SHP77 (cell line): ENCODE measurements at places on chromosomes 6 and 20.

DNA sequence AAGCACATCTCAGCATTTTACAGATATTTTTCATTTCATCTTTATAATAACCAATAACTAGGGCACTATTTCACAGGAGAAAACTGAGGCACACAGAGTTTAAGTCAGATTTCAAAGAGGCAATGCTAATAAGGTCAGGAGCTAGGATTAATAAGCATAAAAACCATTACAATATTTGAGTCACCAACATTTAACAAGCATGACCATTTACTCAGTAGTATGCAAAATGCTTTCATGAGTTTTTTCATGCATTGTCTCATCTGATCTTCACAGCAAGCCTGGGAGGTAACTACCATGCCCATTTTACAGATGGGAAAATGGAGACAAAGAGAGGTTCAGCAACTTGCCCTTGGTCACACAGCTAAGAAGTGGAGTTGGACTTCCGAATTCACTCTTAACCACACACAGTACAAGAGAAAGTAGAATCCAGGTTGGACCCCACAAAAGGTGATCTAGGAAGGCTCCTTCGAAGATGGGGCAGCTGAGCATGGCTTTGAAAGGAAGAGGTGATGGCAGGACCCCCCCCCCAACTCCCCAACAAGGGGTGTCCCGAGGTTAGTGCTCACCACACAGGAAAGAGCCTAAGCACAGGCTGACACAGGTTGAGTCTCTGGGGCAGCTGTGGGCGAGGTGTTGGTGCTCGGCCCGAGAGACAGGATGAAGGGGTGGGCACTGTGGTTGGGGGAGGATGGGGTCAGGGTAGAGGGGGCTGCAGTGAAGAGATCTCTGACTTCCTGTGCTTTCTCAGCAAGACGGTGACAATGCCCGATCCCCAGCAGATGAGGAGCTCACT, 108.8 kb downstream of the PREX1 start:
- DNase-seq: no peak

GRCh38 chr6:13302291-13302690, 26.0 kb downstream of the TBC1D7 start:
- DNase-seq: no peak

- no peak for DNase-seq
These were observed 3.7 kb upstream of the FAXC start for GRCh38 chr6:99353126-99353525.

GRCh38 chr6:135347887-135348286, 149.7 kb downstream of the AHI1 start:
- no peak for DNase-seq

- DNase-seq: no peak
These were observed 204.5 kb downstream of the HIVEP2 start for GRCh38 chr6:142740449-142740848.

DNA sequence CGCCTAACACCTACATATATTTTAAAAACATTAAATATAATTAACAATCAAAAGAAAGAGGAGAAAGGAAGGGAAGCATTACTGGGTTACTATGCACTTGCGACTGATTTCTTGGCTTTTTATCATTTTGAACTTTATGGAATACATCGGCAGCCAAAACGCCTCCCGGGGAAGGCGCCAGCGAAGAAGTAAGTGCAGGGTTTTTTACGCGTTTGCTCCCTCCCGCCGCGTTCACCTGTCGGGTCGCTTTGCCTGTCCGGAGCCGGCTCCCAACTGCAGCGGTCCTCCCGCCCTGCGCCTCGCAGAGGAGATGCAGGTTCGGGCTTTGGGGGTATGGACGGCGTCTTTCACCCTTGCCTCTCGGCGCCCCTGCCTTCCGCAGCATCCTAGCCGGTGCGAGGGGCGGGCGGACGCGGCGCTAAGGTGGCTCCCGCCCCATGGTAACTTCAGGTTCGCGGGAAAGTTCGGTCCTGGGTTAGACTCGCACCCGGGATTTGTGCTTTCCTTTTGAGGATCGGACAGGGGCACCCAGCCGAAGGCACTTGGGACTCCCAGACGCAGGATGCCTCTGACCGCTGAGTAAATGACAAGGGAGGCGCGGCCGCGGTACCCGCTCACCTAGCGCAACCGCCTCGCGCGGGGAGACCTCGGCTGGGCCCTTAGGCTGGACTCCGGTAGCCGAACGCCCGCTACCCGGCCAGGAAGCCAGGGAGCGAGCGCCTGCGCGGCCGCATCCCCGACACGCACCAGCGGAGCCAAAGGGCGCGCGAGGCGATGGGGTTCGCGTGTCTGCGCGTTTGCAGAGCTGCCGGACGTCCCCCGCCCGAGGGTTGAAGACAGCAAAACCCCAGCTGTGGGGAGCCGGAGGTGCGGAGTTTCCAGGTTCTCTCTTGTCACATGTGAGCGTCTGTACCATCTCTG, 891 bp downstream of the RSPO3 start:
- DNase-seq: no peak

DNA sequence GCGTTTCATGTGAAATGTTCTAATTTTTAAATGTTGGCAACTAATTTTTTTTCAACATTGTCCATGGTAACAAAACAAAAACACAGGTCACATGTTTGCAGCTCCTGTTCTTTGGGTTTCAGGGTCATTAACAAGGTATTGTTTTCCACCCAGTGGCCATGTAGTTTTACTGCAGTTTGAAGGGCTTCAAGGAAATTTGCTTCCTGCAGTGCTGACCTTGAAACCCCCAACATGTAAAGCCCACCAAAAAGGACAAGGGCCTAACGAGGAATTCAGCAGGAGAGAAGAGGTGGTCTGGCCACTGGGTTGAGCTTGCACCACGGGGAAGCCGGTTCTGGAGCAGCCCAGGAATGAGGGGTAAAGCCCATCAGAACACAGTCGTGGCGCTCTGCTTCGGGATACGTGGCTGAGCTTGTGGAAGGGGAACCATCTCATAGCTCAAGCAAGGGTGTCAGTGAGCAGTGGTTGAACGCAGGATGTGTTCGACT, 13.9 kb upstream of the KLHL31 start:
- no peak for DNase-seq

- DNase-seq: no peak
These were observed 299.1 kb downstream of the PACRG start for GRCh38 chr6:163026893-163027292.

DNA sequence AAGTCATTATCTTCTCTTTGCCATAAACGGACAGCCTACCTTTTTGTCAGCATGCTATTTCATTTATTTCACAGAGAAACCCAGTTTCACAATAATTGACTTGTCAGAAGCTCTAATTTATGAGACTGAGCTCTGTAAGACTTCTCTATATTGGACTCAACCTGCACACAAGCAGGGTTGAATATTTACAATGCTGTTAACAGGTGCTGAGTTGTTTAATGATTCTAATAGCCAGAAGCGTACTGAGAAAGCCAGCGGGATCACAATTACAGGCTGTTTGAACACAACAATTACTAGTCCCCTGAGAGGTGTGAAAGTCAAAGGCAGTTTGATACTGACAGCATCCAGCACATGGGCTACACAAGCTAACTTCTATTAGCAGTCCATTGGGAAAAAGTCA, 128.2 kb upstream of the SIM1 start:
- peak; percentile 61 for DNase-seq

- no peak for DNase-seq
These were observed at the start of gene DACT2 for GRCh38 chr6:168319279-168320111. TSS of gene DACT2 (minus strand) at chr6:168319777. CDS start at chr6:168319633, 144 bp downstream.

GRCh38 chr6:49300443-49300842, 162.6 kb downstream of the MMUT start:
- no peak for DNase-seq

- DNase-seq: no peak
These were observed 167.0 kb downstream of the LRFN2 start for GRCh38 chr6:40419946-40420728.

- peak; percentile 35 for DNase-seq
These were observed 257.4 kb downstream of the PLCB1 start for GRCh38 chr20:8389381-8390036.

DNA sequence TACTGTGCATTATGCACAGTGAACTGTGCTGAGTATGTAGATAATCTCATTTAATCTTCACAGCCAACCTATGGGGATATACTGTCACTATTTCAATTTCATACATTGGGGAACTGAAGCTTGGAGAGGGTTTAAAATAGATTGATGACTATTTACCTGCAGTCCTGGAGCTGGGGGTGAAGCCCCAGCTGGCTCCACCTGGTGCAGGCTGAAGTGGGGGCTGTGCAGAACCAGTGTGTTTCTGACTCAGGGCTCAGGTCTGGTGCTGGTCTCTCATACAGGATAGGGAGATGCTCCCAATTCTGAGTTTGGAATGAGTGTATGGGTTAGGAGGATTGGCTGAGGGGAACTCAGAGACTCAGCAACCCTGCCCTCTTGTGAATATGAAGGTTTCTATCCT, 176.1 kb upstream of the CEP162 start:
- no peak for DNase-seq

DNA sequence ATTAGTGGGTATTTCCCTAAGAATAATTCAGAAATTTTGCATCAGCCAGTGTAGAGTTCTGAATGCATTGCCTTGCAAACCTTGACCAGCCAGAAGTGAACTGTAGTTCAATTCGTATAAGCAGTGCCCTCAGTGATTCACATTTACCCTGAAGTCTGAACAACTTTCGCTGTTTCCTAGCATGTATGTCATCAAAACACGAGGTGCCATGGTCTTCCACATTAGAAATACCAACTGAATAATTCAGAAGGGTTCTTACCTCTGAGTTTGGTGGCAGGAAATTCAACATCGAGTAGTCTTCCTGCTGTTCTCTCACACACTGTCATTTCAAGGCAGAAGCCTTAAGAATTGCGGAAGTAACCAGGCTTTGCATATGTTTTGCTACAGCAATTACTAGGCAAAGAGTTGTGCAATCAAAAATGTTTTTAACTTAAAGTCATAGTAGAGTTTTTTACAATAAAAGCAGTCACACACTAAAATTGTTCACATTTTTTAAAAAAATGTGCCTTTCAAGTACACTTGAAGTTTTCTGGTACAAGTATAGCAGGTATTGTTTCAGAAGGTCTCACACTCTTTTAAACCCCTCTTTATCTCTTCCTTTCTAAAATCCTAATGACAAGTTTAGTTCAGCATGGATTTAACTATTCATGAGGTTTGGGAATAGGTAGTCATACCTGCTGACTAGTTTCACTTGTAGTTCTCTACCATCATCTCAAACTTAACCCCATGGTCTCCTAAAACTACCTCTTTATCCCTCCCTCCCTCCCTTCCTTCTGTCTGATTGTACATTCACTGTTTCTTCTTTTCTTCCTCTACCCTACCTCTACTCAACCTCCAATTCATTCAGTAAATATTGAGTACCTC, 118.3 kb downstream of the STXBP5 start:
- no peak for DNase-seq

DNA sequence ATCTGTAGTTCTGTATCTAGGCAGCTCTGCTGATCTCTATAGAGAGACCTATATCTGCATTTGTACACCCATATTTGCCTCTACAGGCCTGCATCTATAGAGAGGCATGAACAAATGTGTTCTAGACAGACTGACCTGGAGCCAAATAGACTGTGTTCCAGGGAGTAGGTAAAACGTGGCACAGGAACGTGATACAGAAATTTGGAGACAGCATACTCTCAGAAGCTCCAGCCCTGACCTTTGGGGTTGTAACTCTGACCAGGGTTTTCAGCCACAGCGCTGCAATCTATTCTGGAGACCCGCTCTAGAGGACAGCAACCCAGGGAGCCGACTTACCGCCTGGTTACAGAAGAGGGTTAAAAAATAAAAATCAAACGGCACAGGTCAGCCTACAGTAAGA, 983 bp downstream of the RBBP9 start:
- DNase-seq: peak; percentile 21

GRCh38 chr20:35908007-35908406, 46.3 kb downstream of the SCAND1 start:
- DNase-seq: no peak

- DNase-seq: peak; percentile 13
These were observed 294.4 kb downstream of the SMOC2 start for GRCh38 chr6:168735268-168735949.

DNA sequence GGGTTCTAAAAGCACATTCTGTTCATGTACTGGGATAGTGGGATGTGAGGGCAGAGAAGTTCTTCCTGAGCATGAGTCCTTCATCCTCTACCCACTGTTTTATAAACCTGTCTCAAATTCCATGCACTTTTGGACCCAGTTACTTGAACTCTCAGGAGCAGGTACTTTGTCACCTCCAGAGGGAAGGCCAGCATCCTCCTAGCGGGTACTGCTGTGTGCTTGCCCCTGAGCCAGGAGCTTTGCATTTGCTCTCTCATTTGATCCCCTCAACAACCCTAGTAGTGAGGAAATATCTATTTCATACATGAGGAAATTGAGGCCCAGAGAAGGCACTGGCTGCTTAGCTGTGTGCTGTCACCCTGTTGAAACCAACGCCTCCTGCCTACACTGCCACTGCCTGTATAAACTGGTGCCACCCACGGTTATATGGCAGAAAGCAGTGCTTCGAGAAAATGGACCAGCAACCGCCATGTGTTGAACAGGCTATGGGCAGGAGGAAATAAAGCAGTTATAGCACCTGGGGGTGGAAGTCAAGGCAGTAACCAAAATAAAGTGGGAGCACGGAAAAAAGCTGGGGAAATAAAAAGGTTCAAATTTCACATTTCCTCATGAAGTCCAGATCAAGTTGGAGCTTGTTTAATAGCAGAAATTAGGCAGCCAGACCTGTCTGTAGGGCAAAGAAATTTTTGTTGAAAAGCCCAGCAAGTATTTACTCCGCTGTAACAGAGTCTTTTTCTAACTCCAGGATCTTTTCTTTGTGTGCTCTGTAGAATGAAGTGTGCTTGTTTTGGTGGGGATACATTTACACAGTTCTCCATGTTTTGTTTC, 38.0 kb downstream of the KLHL31 start:
- DNase-seq: no peak

- DNase-seq: no peak
These were observed 141.6 kb upstream of the THBS2 start for GRCh38 chr6:169395080-169395805.

DNA sequence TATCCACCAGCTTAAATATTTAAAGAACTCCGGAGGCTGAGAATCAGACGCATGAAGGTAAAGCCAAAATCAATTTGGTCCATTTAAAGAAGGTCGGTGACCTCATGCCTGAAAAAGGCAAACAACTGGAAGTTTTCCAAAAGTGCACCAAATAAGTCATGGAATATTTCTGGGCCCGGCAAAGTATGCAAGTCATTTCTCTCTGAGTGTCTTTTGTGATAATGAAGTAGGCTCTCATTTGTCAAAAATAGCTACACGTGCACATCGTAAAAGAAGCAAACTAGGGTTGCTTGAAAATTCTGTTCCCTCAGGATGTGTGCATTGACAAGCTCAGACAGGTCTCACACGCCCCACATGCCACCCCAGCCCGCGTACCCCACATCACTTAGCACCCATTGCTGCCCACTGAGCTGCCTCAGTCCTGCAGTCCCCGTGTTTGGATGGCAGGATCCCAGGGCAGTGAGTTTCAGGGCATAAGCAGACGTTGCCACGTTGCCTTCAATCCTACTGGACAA, 20.5 kb upstream of the PYGB start:
- no peak for DNase-seq

- DNase-seq: no peak
These were observed 110.4 kb downstream of the BANF2 start for GRCh38 chr20:17810062-17810631.
